Stimulated activated CD4-positive, alpha-beta T cell treated with anti-CD3 and anti-CD28 coated beads, TNF-alpha, amount 100 ng/mL, for 1 hour (primary cell): ENCODE measurements at places on chromosomes 12 and 14.

GRCh38 chr12:72133497-72134055 lies 138.6 kb upstream of the TRHDE start:
- DNase-seq, result no peak

- no peak for DNase-seq
Measured at GRCh38 chr14:62957562-62957961, 87.7 kb downstream of the KCNH5 start.

DNA sequence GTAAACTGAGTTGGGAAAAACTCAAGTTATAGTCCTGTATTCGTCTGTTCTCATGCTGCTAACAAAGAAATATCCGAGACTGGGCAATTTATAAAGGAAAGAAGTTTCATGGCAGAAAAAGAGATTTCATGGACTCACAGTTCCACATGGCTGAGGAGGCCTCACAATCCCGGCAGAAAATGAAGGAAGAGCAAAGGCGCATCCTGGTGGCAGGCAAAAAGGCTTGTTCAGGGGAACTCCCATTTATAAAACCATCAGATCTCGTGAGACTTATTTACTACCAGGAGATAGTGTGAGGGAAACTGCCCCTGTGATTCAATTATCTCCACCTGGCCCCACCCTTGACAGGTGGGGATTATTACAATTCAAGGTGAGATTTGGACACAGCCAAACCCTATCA lies 292.6 kb upstream of the SYT1 start:
- no peak for DNase-seq

- DNase-seq, result no peak
Measured at GRCh38 chr12:50112456-50113218, 601 bp downstream of the COX14 start.

DNA sequence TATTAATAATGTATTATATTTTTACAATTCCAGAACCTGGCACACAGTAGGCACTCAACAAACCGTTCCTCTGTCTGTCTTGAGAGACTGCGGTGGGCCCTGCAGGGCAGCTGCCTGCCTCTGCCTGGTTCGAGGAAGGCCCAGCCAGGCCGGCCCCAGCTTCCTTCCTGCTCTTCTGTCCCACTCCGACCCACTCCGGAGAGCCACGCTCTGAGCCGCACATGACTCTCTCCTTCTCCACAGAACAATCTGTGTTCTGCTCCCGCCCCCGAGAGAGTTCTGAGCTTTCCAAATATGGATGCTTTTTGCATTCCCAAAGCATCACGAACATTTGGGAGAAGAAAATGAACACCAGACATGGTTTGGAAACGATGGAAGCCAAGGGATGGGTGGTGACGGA lies 57.3 kb downstream of the TTC7B start:
- no peak for DNase-seq

DNA sequence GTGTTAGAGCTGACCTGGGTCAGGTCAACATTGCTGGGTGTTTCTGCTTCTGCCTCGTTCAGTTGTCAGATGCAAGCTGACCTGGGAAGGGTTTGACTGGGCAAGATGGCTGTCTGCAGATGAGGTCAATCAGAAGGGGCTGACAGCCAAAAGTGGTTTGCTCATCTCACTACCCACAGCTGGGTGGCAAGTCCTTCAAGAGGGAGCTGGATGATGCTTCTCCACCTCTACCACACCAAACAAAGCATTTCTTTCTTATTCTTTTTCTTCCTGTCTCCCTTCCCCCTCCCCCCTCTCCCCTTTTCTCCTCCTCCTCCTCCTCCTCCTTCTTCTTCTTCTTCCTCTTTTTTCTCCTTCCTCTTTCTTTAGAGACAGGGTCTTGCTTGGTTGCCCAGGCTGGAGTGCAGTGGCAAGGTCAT lies 268.2 kb upstream of the PLEKHG7 start:
- DNase-seq, result no peak

DNA sequence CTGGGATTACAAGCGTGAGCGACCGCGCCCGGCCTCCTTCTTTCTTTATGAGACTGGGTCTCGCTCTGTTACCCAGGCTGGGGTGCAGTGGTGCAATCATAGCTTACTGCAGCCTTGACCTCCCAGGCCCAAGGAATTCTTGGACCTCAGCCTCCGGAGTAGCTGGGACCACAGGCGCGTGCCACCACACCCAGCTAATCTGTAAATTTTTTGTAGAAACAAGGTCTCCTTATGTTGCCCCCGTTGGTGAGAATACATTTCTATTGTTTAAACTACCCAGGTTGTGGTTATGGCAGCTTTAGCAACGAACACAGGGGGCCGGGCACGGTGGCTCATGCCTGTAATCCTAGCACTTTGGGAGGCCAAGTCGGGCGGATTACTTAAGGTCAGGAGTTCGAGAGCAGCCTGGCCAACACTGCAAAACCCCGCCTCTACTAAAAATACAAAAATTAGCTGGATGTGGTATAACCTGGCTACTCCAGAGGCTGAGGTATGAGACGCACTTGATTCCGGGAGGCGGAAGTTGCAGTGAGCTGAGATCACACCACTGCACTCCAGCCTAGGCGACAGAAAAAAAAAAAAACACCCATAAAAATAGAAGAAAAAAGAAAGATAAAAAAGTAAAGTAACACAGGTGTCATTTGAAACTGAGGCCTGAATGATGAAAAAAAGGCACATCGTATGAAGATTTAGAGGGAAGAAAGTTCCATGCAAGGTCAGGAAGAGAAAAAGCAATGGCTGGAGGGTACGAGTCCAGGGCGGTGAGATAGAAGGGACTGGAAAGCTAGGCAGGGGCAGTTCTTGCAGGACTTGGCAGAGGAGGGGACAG lies 977 bp upstream of the TMEM120B start:
- no peak for DNase-seq

DNA sequence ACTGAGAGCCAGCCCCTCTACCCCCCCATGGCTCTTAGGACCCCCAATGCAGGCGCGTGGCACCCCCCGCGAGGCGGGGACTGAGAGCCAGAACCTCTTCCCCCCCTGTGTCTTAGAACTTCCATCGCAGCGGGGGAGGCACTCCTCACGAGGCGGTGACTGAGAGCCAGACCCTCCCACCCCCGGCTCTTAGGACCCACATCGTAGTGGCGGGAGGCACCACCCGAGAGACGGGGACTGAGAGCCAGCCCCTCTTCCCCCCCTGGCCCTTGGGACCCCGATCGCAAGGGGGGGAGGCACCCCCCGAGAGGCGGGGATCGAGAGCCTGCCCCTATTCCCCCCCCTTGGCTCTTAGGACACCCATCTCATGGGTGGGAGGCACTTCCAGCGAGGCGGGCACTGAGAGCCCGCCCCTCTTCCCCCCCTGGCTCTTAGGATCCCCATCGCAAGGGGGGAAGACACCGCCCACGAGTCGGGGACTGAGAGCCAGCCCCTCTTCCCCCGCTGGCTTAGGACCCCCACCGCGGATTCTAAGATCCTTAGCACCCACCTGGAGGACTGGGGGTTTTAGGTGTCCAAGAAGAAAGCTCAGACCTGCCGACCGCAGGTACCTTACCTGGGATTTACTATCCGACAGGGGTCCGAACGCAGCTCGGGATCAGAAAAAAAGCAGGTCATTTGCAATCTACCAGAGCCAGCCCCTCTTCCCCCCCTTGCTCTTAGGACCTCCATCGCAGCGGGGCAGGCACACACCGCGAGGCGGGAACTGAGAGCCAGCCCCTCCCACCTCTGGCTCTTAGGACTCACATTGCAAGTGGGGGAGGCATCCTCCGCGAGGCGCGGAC lies 44.9 kb downstream of the DDX11 start:
- DNase-seq, result no peak

DNA sequence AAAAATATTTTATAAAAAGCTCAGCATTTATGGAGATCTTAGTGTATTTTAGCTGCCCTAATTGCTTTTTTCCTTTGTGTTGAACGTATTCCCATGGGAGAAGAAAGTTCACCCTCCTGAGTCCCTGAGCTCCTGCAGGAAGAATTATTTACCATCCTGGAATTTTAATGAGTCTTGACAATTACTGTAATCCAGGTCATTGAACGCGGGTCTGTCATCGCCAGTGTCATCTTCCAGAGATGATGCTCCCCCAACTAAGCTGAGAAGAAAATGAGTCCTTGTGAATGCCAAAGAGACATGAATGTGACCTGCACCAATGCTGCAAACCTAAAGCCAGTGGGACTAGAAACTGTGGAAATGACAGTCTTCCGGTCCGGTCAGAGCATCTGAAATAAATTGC lies 129.5 kb downstream of the FBXL14 start:
- DNase-seq, result no peak

DNA sequence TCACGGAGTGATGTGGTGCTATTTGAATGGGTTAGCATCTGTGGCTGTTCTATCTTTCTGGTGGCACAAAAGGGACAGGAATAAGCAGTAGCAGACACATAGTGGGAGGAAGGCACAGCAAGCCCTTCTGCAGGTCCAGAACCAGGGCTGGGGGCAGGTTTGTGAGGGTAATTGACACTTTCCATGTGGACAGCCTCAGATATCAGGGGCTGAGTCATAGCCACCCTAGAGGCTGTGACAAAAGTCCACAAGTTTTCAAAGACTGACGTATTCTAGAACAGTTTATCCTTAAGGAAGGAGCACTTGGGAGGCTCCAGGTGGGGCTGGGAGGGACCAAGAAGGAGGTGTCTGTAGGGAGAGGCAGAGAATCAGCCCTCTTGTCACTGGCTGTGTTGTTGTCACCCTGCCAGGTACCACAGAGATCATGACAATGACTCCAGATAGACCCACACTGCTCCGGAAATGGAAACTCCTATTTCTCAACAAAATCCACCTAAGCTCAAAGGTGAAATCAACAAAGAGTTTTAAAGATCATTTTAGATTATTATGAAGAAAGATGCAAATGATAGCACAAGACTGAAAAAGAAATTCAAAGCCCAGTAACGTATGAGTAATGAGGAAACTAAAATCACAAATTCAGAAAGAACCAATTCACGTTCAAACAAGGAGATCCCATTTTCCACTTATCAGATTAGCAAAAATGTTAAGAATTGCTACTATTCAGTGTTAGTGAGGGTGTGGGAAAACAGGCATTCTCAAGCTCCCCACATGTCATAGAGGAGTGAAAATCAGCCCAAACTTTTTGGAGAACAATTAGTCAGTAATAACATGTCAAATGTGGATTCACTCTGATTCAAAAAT lies 48.3 kb downstream of the NFKBIA start:
- DNase-seq, result no peak

- DNase-seq, result no peak
Measured at GRCh38 chr14:100429537-100429936, 106.4 kb downstream of the SLC25A47 start.

GRCh38 chr12:107472308-107472707 lies 213.3 kb upstream of the PWP1 start:
- no peak for DNase-seq

GRCh38 chr12:9742661-9743060 lies 9.8 kb upstream of the CLECL1 start:
- no peak for DNase-seq

DNA sequence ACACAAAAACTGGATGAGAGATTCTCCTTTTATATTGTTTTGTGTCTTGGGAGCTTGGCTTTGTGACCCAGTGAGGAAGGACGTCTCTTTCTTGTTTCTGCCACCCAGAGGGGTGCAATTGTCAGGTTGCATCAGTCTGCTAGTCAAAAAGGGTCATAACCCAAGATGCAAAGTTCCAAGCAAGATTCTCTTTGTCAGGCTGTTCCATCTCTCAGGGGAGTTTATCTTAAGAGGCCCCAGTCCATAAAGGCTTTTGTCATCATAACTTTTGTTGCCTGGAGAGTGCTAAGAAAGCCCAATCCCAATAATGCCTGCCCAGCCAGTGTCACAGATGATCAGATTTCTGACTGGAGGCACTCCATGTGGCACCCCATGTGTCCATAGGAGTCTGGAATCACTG lies 444.9 kb downstream of the TRHDE start:
- no peak for DNase-seq

DNA sequence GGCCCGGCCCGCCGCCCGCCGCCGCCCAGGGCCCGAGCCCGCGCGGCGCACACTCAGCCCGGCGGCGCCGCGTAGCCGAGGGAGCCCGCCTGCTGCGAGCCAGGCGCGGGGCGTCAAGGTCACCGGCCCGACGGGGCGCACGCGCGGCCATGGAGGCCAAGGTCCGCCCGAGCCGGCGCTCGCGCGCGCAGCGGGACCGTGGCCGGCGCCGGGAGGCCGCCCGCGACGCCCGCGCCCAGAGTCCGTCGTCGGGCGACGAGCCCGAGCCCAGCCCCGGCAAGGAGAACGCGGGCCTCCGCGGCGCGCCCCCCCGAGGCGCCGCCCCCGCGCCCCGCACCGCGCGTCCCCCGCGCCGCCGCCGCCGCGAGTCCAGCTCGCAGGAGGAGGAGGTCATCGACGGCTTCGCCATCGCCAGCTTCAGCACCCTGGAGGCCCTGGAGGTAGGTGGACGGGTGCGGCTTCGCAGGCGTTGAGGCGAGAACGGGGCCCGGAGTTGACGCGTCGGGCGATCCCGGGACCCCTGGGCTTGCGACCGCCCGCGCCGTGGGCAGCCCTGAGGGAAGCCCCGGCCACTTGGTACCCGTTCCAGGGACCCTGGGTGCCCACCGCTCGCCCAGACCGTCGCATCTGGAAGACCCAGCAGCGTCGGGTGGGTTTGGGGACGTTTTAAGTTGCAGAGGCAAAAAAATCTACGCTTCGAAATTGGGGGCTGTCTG lies 629 bp downstream of the FBRSL1 start:
- DNase-seq, result no peak

- DNase-seq, result no peak
Measured at GRCh38 chr14:50113381-50114035, 2.9 kb downstream of the VCPKMT start.

DNA sequence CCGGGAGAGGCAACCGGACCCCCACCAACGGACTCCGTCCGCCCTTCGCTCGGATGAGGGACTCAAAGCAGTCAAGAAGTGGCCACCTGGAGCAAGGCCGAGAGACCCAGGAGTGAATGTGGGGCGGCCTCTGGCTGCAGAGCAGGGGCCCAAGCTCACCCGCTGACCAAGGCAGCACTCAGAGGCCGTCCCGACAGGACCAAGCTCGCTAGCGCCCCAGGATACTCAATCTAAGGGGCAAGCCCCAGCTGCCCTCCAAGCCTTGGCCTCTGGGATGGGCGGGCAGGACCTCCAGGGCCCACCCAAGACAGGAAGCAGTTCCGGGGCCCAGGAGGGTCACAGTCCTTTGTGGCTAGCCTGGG lies 936 bp downstream of the AKT1 start:
- no peak for DNase-seq

DNA sequence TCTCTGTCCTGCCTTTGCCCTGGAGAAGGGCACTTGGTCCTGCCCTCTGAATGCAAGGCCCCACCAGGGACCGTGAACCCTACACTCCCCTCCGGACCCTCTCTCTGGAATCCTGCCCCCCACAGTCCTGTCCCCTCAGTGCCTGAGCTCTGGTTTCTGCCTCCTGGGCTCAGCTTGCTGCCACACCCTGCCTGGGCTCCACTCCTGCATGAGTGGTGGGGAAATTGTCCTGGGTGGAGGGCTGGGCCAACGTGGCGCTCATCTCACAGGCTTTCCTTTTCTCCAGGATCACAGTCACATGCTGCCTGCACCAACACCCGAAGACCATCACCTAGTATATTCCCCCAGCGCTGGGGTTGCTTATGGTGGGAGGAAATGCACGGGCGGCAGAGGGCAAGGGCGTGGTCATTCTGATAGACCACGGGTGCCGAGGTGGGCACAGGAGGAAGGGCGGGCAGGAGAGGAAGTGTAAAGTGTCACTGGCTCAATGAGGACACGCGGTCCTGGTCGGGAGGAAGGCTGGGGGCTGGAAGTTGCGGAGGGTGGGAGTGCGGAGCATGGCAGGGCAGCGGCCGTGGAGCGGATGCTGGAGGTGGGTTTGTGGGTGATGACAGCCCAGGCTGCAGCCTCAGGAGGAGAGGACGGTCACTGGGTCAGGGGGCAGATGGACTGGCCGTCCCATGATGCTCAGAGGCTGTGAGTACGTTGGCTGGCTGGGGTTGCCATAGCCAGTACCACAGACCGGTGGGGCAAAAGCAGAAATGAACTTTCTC lies 99.5 kb downstream of the KIF26A start:
- DNase-seq, result no peak

GRCh38 chr14:100281286-100282082 lies 24.8 kb downstream of the SLC25A29 start:
- DNase-seq, result no peak
